RPMI7951 (cell line): ENCODE measurements at places on chromosomes 1 and 21. TPM values are rescaled to one million over a fixed set of nuclear protein-coding genes. Genes with fewer than 3 reads are reported as not detected.
A peak's percentile ranks its signal among the peaks of the same experiment; 100 is the strongest.

AIRE gene
- total RNA-seq, result 0.10 TPM in 1 of 2 replicates, not detected in the other

- no peak for DNase-seq
These were observed 43.9 kb upstream of the LAMC2 start for GRCh38 chr1:183142171-183142570.

DNA sequence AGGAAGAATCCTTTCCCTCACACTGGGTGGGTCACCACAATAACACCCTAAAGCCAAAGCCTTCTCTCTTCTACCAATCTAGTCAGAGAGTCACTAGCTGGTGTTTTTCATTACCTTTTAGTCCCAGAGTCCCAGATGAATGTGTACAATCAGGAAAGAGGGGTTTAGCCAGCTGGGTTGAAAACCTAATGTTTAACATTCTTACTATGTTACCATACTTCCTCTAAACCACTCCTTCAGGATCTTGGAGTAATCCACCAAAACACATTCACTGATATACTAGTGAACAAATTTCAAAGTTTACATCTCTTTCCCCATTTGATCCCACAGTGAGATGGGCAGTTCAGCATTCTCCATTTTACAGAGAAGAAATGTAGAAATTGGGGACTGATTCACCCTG lies 9.7 kb downstream of the LPAR3 start:
- DNase-seq, result no peak

MRPL37 gene
- 144 TPM in 2 replicates for total RNA-seq

- no peak for DNase-seq
These were observed 151.2 kb downstream of the MATN1 start for GRCh38 chr1:30572192-30572591.

DNA sequence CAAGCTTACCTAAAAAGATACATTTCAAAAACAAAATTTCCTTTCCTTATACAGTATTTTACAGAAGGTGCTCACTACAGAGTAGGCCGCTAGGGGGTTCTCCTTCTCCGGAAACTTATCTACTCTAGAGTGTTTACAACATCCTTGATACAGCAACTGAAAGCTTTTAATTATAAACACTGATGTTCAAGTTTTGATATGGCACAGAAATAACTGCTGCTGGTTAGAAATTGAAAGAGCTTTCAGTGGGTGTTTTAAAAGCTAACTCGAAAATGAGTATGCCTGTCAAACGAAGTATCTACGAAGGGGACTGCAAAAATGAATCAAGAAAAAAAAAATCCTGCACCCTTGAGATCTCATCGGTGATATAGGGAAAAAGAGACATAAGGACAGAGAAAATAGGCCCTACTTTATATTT lies 1.0 kb downstream of the YOD1 start:
- DNase-seq, result peak; percentile 50

CASQ2 gene
- not detected in 2 replicates for total RNA-seq

DNA sequence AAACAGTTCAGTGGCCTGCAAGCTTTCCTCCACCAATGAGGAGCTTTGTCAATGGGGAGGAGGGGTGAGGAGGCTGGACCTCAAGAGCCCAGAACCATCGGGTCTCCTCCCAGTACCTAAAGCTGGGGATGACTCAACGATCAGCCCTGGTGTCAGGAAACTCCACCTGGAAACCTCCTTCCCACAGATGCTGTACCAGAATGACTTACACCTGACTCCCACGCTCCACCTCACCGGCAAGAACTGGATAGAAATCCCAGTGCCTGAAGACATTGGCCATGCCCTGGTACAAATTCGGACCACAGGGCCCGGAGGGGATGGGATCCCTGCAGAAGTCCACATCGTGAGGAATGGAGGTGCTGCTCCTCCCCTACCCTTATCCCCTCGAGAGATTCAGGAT lies 11.4 kb downstream of the TMEM81 start:
- DNase-seq, result no peak

MLLT11 gene
- 16.8 and 20.5 TPM in 2 replicates for total RNA-seq

- DNase-seq, result no peak
These were observed 12.1 kb upstream of the TLR5 start for GRCh38 chr1:223155153-223155552.

DNA sequence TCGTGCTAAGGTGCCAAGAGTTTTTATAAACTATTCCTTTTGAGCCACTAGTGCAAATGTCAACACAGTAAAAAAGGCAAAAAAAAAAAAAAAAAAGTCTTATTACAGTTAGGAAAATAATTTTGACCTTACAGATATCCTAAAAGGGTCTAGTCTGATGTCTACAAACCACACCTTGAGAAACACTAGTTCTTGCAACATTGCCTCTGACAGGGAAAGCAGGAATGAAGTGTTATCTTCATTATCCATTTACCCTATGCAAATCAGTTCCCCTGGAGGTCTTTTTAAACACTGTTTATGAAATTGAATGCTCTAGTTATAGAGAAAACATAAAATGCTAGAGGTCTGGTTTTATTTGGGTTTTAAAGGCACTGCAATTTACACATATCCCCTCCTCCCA lies 115.2 kb upstream of the DMRTA2 start:
- DNase-seq, result no peak

KCNJ6 gene
- total RNA-seq, result not detected in 2 replicates

DNA sequence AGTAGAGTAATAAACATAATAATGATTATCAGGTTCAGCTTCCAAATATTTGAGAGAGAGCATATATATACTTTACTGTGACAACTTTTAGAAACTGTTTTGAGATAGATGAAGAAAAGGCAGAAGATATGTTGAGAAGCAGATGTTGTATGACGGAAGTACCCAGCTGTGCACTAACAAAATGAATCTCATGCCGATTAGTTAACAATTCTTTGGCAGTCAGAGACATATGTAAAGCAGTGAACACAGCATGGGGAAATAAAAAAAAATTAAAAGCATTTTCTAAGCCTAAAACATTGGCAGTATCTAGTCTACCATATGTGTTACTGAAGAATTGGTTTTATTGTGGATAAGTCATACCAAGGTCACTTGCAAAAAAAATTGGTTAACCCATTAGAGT lies 51.8 kb downstream of the MAGI3 start:
- no peak for DNase-seq

GRCh38 chr1:92317836-92318493 lies 19.1 kb downstream of the RPAP2 start:
- no peak for DNase-seq

DNA sequence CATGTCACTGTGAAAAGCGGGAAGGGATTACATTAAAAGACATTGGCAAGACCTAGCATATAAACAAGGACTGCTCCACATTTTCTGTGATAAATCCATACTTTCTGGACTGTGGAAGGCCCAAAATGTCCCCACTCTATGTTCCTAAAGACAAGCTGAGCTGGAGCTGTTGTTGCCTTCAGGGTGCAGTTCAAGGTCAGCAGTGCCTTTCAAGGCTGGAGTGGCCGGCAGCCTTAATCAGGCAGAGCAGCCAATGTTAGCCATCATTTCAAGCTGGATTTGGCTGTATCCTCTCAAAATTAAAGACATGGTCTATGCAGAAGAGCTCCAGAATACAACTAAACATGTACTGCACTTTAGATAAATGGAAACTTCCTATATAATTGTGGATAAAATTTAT lies 70.4 kb upstream of the ADAM30 start:
- DNase-seq, result no peak

DNA sequence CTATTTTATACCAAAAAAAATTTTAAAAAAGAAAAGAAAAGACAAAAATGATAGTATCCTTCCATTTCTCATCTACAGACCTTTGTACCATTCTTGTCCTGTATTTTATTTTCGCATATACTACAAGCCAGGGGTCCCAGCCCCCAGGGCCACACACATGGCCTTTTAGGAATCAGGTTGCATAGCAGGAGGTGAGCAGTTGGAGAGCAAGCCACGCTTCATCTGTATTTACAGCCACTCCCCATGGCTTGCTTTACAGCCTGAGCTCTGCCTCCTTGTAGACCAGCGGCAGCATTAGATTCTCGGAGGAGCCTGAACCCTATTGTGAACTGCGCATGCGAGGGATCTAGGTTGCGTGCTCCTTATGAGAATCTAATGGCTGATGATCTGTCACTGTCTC lies 39.8 kb downstream of the RASSF5 start:
- DNase-seq, result no peak

GRCh38 chr1:240100371-240100934 lies 8.8 kb downstream of the FMN2 start:
- DNase-seq, result no peak

DNA sequence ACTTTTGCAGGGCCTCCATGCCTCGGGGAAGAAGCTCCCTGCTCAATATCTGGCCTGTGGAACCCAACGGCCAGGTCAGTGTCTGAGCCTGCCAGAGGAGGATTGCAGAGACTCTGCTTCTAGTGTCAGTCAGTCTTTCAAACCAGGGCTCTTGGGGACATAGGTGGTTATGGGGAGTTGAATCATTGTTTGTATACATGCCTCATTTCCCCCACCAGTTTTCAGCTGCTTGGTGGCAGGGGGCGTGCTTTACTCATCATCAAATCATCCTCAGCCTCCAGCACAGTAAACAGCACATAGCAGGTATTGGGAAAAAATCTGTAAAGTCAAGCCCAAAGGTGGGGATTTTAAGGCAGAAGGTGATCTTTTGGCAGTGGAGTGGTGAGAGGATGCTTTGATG lies 17.4 kb upstream of the FAM89A start:
- no peak for DNase-seq

DNA sequence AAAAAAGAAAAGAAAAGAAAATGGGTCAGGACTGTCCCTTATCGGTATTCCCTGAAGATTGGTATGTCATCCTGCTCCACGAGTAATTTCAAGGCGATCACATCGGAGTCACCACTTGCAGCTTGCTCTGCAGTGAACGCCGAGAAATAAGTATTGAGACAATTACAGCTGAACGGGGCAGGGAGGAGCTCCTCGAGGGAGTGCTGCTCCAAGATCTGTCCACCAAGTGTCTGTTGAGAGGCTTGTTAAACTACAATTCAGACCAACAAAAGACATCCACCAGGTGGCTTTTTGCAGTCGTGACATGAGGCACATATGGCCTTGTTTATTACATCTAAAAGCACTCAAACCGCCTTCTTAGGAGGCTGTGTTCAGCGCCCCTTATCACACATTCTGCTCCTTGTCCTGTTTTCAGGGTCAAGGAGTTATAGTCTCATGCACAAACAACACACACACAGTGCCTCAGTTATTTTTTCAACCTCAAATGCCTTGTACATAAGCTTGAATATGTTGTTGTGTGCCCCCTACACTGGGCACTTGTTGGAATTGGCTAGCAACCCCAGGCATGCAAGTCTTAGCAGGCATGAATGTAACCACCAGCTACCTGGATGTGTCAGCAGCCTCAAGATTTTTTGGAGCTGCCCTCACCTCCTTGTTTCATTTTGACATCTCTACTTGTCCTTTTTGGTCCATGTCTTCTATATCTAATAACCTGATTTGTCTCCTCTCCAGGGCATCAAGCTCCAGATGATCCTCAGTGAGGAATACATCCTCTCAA lies 13.0 kb upstream of the CD48 start:
- no peak for DNase-seq

- no peak for DNase-seq
These were observed 22.4 kb downstream of the VTCN1 start for GRCh38 chr1:117188170-117188815.

GRCh38 chr1:58914925-58915324 lies 131.1 kb upstream of the JUN start:
- no peak for DNase-seq

TCHHL1 gene
- not detected in 2 replicates for total RNA-seq

DNA sequence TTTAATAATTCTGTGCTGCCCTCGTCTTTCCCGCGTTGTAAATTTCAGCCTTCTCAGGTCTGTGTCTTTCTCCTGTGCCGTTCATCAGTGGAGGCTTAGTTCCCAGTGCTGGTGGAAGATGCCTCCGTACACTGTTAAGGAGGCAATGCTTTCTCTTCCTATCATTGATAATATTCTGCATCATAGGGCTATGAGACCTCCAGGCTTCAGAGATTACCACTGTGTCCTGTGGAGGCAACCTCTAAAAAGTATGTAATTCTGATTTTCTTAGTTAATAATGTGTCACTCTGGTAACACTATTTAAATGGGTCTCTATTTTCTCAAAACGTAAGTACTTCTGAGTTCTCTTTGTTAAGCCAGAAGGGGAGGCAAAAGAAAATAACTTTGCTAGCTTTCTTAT lies 538.3 kb downstream of the SMYD3 start:
- DNase-seq, result no peak
